ENCODE measurements at places on chromosomes 2 and 18. TPM values are rescaled to one million over a fixed set of nuclear protein-coding genes. Genes with fewer than 3 reads are reported as not detected.

GRCh38 chr2:29443151-29443550, 327.9 kb downstream of the CLIP4 start:
- no peak for DNase-seq

Gene RTTN
- polyA plus RNA-seq: 8.2 TPM

Gene GALR1
- not detected for polyA plus RNA-seq

GRCh38 chr18:35917043-35917442, 55.4 kb upstream of the RMP24 start:
- no peak for DNase-seq

DNA sequence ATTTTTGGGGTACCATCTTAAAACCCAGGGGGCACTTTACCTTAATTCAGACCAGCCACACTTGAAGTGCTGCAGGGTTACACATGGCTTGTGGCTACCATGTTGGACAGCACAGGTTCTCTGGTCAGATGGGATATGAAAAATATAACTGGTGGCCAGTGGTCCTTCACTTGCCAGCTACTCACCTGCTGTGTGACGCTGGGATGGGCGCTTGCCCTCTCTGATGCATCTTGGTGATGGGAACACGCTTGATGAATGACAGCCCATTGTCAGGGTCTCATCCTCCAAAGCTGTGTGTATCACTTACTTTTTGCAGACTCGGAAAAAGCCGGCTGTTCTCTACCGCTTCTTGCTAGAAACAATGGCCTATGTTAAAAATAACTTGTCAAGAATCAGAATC, 22.5 kb downstream of the HJURP start:
- no peak for DNase-seq

- no peak for DNase-seq
These were observed 699.8 kb downstream of the GALR1 start for GRCh38 chr18:77949355-77949973.

GRCh38 chr2:239187464-239188253, 213.2 kb downstream of the HDAC4 start:
- no peak for DNase-seq

DNA sequence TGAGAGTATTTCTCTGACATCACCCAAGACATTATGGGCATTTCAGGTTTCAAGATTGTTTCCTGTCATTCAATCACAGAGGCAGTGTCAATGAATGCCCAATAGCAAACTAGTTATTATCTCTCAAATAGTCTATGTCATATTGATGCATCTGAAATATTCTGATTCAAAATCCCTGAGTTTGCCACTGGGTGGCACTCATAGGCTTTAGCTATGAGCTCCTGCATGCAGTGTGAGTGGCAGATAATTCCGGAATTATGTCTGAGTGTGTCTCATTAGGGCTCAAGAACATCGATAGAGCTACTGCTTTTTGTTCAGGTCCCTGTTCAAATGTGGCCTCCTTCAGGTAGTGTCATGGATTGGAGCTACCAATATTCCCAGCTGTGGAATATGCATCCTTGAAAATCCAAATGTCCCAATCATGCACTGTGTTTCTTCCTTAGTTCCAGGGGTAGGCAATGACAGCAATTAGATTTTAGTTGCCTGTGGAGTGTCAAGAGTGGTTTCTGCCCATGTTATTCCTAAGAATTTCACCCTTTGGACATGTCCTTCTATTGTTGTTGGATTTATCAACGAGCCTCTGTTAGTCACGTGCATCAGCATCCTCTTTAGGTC, 7.8 kb upstream of the OR6B3 start:
- DNase-seq: peak; percentile 4

All from BJ (cell line).